Naive thymus-derived CD4-positive, alpha-beta T cell (primary cell): ENCODE measurements at places on chromosomes 7 and 10. TPM values are rescaled to one million over a fixed set of nuclear protein-coding genes. Genes with fewer than 3 reads are reported as not detected.
A peak's percentile ranks its signal among the peaks of the same experiment; 100 is the strongest.

Gene PLCE1
- not detected for total RNA-seq

- H3K4me1 ChIP-seq = peaks cover 5% of the 10 kb centered on the region
- peak overlapping the region; percentile 22 for H3K27ac ChIP-seq
- peak overlapping the region; percentile 45 for H3K4me3 ChIP-seq
- H3K27me3 ChIP-seq = no peaks in the 10 kb centered on the region
- no peaks in the 10 kb centered on the region for H3K36me3 ChIP-seq
- no peak for DNase-seq
Measured at GRCh38 chr10:91887272-91888076, 21.8 kb downstream of the FGFBP3 start.

GRCh38 chr7:100591596-100591995 lies 5.5 kb downstream of the FBXO24 start:
- no peaks in the 10 kb centered on the region for H3K36me3 ChIP-seq
- no peak overlapping the region for H3K27ac ChIP-seq
- no peak for DNase-seq
- no peaks in the 10 kb centered on the region for H3K4me1 ChIP-seq
- H3K27me3 ChIP-seq = no peaks in the 10 kb centered on the region

- DNase-seq = no peak
- no peak overlapping the region for H3K27ac ChIP-seq
- no peaks in the 10 kb centered on the region for H3K27me3 ChIP-seq
Measured at GRCh38 chr10:80275135-80275498, 14.3 kb downstream of the MAT1A start.

DNA sequence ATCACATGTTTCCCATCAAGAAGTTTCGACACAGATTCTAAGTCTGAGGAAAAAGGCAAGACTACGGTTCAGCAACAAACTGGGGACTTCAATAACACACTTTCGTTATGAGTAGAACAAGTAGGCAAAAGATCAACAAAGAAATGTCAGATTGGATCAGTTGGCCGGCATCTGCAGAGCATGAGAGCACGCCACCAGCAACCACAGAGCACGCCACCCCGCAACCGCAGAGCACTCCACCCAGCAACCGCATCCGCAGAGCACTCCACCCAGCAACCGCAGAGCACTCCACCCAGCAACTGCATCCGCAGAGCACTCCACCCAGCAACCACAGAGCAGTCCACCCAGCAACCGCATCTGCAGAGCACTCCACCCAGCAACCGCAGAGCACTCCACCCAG lies 89.7 kb upstream of the FAM20C start:
- no peak overlapping the region for H3K27ac ChIP-seq
- H3K36me3 ChIP-seq = no peaks in the 10 kb centered on the region
- DNase-seq = no peak
- no peaks in the 10 kb centered on the region for H3K27me3 ChIP-seq

Gene NFKB2
- 230 and 231 TPM in 2 replicates for total RNA-seq

- H3K4me1 ChIP-seq = no peaks in the 10 kb centered on the region
- no peak for DNase-seq
- peak overlapping the region; percentile 30 for H3K27ac ChIP-seq
- H3K4me3 ChIP-seq = no peak overlapping the region
Measured at GRCh38 chr7:74194686-74195085, 15.1 kb upstream of the LAT2 start.

DNA sequence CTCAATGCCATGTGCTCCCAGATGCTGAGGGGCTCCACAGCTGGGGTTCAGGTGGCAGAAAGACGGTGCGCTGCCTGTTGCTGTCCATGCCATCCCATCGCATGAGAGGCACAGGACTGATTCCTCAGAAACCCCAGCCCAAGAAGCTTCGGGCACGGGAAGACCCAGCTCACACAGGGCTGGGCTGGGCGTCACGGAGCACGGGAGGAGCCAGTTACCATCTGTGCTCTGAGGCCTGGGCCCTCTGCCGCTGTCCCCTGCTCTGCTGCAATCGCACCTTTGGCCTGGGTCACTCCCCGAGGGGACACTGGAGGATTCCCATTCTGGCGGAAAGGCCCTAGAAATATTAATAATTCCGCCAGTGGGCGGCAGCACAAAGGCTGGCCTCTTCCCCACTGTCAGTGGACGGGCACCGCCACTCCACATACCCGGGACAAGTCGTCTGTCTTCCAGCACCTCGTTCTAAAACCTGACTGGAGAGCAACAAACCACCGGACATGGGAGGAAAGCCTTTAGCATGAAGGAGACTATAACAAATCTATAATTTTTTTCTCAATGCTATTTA lies 92.1 kb downstream of the PIP4K2A start:
- H3K4me3 ChIP-seq = no peak overlapping the region
- H3K27me3 ChIP-seq = no peaks in the 10 kb centered on the region
- H3K27ac ChIP-seq = no peak overlapping the region
- no peaks in the 10 kb centered on the region for H3K36me3 ChIP-seq
- peaks cover 78% of the 10 kb centered on the region for H3K4me1 ChIP-seq

DNA sequence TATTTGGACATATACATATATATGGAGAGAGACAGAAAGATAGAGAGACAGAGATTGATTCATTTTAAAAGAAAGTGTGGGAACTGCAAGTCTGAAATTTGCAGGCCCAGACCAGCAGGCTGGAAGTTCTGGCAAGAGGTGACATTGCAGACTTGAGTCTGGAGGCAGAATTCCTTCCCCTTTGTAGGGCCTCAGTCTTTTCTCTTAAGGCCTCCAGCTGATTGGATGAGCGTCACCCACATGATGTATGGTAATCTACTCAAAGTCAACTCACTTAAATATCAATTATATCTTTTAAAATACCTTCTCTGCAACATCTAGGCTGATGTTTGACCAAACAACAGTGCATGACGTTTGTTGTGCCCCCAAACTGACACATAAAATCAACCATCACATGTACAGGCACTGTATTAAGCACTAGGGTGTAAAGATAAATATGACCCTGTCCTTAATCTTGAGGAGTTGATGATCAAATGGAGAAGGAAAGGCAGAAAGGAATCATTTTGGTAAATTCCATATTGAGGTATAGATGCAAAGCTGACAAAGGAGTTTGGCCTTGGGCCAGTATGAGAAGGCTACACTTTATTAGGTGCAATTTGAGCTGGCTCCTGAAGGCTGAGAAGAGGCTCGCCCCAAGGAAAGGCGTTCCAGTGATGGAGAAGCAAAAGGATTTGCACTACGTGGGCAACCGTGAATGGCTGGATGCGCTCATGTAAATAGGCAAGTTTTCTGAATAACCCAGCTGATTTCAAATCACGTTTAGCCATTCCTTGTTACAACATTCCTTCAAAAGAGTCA lies 52.6 kb downstream of the BPGM start:
- no peaks in the 10 kb centered on the region for H3K36me3 ChIP-seq
- H3K27ac ChIP-seq = no peak overlapping the region
- DNase-seq = no peak
- H3K4me1 ChIP-seq = no peaks in the 10 kb centered on the region

GRCh38 chr10:17010363-17011145 lies 119.1 kb downstream of the CUBN start:
- H3K4me3 ChIP-seq = no peak overlapping the region
- peaks cover 15% of the 10 kb centered on the region for H3K4me1 ChIP-seq
- H3K27me3 ChIP-seq = no peaks in the 10 kb centered on the region
- DNase-seq = no peak

DNA sequence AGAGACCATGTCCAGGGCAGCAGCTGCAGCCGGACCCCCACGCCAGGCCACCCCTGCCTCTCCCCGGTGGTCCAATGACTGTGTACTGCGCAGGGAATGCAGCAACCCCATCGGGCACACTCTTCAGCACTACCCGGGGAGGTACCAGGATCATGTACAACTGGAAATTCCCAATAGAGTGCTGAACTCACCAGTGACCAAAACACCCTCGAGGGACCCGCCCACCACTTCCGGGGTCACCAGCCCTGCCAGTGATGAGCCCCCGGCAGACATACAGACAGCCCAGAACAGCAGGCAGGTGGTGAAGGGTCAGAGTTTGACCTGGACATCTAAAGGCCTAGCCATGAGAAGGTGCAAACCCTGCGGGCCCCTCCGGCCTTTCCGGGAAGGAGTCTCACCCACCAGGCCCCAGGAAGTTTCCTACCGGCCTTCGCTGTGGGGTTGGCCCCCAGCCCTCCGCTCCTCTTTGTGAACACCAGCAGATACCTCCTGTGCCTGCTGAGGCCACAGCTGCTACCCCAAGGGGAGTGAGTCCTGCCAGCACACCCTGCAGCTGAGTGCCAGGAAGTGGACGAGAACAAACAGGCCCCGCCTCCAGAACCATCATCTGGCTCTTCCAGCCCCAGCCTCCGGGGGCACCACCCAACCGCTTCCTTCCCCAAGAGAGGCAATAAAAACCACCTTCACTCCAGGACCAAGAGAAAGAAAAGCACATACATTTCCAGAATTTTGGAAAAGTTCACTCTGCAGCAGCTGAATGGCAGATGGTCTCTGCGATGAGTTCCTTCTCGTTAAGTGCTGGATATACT lies 5.0 kb upstream of the ANKRD61 start:
- peak; percentile 69 for DNase-seq
- peaks cover 15% of the 10 kb centered on the region for H3K4me1 ChIP-seq
- peak overlapping the region; percentile 72 for H3K27ac ChIP-seq
- H3K36me3 ChIP-seq = peaks cover 83% of the 10 kb centered on the region
- peak overlapping the region; percentile 14 for H3K4me3 ChIP-seq
- H3K27me3 ChIP-seq = no peaks in the 10 kb centered on the region

- DNase-seq = no peak
- H3K4me1 ChIP-seq = no peaks in the 10 kb centered on the region
- no peaks in the 10 kb centered on the region for H3K36me3 ChIP-seq
- no peaks in the 10 kb centered on the region for H3K27me3 ChIP-seq
Measured at GRCh38 chr10:124319926-124320391, 98.8 kb downstream of the OAT start.

Gene ERVW-1
- 0.24 TPM for total RNA-seq

- no peaks in the 10 kb centered on the region for H3K36me3 ChIP-seq
- no peaks in the 10 kb centered on the region for H3K27me3 ChIP-seq
- no peaks in the 10 kb centered on the region for H3K4me1 ChIP-seq
- no peak overlapping the region for H3K4me3 ChIP-seq
Measured at GRCh38 chr7:32088451-32088881, 18.3 kb upstream of the PDE1C start.

Gene ARL3
- total RNA-seq = 2.4 TPM

Gene MRC1
- 0.13 TPM for total RNA-seq

DNA sequence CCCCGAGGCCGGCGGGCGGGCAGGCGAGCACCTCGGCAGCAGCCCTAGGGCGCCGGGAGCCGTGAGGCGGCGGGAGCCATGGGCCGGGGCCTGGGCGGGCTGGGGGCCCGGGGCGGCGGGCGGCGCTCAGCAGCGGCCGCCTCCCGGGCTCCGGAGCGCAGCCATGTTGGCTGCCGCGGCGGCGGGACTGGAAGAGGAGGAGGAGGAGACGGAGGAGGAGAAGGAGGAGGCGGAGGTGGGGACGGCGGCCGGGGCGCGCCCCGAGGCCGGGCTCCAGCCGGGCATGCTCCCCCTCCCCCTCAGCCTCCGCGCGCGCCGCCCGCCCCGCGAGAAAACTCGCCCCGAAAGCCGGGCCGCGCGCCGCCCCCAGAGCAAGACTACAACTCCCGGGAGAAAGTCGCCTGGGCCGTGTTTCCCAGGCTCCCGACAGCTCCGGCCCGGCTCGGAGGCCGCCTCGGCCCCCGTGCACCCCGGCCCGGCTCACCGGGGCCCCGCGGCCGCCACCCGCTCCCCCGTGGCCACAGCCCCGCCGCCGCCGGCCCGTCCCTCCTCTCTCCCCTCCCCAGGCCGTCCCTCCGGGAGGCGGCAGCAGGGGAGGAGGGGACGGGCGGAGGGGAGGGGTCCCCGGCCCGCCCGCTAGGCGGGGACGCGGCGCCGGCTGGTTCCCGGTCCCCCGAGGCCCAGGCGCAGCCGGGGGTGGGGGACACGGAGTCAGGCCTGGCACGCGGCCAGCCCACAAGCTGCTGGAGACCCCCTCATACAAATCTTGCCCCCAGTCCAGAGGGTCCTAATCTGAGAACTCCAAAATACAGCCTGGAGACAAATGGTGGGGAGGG lies at the start of gene DLG5:
Gene DLG5, minus strand, starts transcription at position 190 of the 836 bp plus-strand sequence. CDS start 235 bp downstream, outside the sequence.
- H3K27ac ChIP-seq = no peak within 1 kb of the TSS
- H3K4me1 ChIP-seq = peaks cover 5% of the 10 kb centered on the region
- no peaks in the 10 kb centered on the region for H3K36me3 ChIP-seq
- DNase-seq = no peak

Gene ANKRD2
- total RNA-seq = not detected

Gene FEZF1
- not detected in 2 replicates for total RNA-seq

DNA sequence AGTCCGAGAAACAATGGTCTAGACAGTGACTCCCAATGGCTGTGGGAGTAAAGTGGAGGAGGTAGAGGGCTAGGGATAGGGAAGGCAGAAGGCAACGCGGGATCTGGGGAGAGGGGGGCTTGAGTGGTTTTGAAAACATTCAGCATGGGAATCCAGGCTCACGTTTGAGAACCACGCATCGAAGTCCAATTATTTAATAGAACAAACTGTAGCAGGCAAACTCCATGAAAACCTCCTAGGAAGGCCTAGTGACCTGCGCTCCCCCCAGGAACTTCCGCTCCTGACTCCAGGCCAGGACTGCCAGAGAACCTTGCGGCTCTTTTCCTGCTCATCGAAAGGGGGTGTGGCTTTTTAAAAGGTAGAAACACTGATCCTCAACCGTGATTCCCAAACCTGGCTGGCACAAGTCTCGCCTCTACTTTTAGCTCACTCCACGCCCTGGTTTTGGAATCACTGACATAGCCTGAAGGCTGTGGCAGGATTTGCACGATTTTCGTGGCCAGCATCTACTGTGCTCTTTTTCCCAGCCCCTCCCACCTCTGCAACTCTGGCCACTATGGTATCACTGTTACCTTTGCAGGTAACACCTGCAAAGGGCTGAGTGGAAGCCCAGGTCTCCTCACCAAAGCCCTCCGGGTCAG lies 43.4 kb downstream of the MYOF start:
- no peaks in the 10 kb centered on the region for H3K36me3 ChIP-seq
- no peaks in the 10 kb centered on the region for H3K27me3 ChIP-seq
- H3K4me3 ChIP-seq = no peak overlapping the region
- no peaks in the 10 kb centered on the region for H3K4me1 ChIP-seq
- no peak overlapping the region for H3K27ac ChIP-seq

Gene CCSER2
- 114 TPM for total RNA-seq

DNA sequence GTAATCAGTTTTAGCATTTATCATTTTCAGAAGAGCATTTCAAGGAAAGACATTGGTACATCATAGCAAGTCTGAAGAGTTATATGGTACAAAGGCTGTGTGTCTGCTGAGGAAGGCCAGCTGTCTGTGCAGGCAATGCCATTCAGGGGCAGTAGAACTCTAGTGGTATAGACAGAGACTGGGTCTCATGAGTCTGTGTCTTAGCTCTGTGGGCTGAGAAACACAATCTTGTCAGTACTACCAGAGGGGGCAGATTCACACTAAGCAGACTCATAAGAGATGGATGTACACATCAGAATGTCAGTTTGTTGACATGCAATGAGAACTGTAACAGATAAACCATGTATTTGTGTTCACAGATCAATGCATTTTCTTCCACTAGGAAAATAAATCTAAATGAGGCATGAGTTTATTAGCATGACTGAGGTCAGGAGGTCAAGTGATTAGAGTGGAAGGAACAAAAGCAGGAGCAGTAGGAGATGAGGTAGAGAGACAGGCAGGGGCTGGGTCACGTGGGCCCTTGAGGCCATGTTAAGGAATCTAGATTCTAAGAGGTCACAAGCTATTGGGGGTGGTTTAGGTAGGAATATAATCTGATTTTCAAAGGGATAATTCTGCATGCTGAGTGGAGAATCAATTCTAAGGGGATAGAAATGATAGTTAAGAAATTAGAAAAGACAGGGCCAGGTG lies 7.5 kb upstream of the GGCT start:
- no peaks in the 10 kb centered on the region for H3K4me1 ChIP-seq
- no peak overlapping the region for H3K27ac ChIP-seq
- no peak for DNase-seq
- no peak overlapping the region for H3K4me3 ChIP-seq
- no peaks in the 10 kb centered on the region for H3K36me3 ChIP-seq
- no peaks in the 10 kb centered on the region for H3K27me3 ChIP-seq

- no peaks in the 10 kb centered on the region for H3K36me3 ChIP-seq
- DNase-seq = no peak
- peaks cover 31% of the 10 kb centered on the region for H3K27me3 ChIP-seq
- no peaks in the 10 kb centered on the region for H3K4me1 ChIP-seq
Measured at GRCh38 chr7:157691586-157692459, 355.0 kb downstream of the DNAJB6 start.
